ENCODE measurements at places on chromosomes 5 and 9. TPM values are rescaled to one million over a fixed set of nuclear protein-coding genes. Genes with fewer than 3 reads are reported as not detected.

GRCh38 chr5:17228821-17229291 is 11.4 kb downstream of the BASP1 start:
- no peak for DNase-seq

GRCh38 chr9:68731857-68732256 is 26.8 kb downstream of the PIP5K1B start:
- DNase-seq: no peak

DNA sequence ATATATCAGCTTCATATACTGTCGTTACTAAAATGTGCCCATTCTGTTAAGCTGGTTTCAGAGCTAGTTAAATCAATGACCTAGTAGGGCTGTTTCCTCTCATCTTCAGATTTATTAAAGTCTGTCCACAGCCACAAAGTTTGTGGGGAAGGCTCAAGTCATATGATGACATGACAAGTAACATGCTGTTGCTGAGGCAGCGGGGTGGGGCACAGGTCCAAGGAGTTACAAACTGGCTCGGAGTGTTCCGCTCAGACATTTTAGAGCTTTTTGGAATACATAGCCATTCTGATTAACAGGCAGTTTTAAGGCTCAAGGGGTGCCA is 2.7 kb upstream of the ANP32B start:
- no peak for DNase-seq

DNA sequence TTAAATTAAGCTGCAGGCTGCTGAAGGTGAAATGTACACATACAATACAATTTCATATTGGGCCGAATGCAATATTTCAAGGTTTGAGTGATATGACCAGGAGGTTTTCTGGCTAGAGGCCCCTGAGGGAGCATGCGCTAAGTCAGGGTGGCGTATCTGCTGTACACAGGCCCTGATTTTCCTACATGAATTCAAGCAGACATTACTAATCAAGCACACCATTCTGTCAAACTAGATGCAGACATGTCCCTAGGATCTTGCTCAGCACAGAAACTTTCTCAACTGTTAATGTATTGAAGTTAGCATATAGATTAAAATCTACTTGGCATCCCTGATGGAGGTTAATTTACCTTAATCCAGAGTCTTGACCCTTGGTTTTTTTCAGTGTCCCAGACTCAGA is 10.7 kb upstream of the LECT2 start:
- no peak for DNase-seq

The SLC34A3 gene
- not detected for total RNA-seq

The SOX30 gene
- not detected for total RNA-seq

The NDFIP1 gene
- total RNA-seq: 53.0 TPM

All from lung microvascular endothelial cell (primary cell).